Regular cardiac myocyte (primary cell): ENCODE measurements at places on chromosomes 6 and 20. TPM values are rescaled to one million over a fixed set of nuclear protein-coding genes. Genes with fewer than 3 reads are reported as not detected.

Gene RIMS4
- not detected in 2 replicates for total RNA-seq

Gene FRMD1
- total RNA-seq = not detected in 2 replicates

Gene LKAAEAR1
- total RNA-seq = 0.19 TPM in 1 of 2 replicates, not detected in the other

Gene BNIP5
- not detected in 2 replicates for total RNA-seq

Gene ZSCAN23
- total RNA-seq = 1.9 and 3.9 TPM in 2 replicates

Gene GLP1R
- under 0.01 TPM in 1 of 2 replicates, not detected in the other for total RNA-seq

Gene TUBB1
- total RNA-seq = not detected in 2 replicates

Gene SLC24A3
- total RNA-seq = 0.77 and 1.4 TPM in 2 replicates

Gene SLC52A3
- not detected in 2 replicates for total RNA-seq

Gene RNF182
- 9.0 and 10.0 TPM in 2 replicates for total RNA-seq

Gene SLC22A2
- under 0.01 TPM in 1 of 2 replicates, not detected in the other for total RNA-seq
